Pulmonary artery endothelial cell (primary cell): ENCODE measurements at places on chromosomes 2 and 18. TPM values are rescaled to one million over a fixed set of nuclear protein-coding genes. Genes with fewer than 3 reads are reported as not detected.

SULT6B1 gene
- not detected in 2 replicates for total RNA-seq

CHST9 gene
- total RNA-seq: not detected in 2 replicates

DUSP11 gene
- 25.5 and 26.8 TPM in 2 replicates for total RNA-seq

RIT2 gene
- not detected in 2 replicates for total RNA-seq

TMEM198 gene
- total RNA-seq: not detected in 2 replicates

ANKRD62 gene
- total RNA-seq: not detected in 2 replicates

CDCA7 gene
- total RNA-seq: 8.8 and 16.7 TPM in 2 replicates

LGALSL gene
- 2.7 and 4.5 TPM in 2 replicates for total RNA-seq

CHPF gene
- 0.35 and 0.86 TPM in 2 replicates for total RNA-seq

NOL4 gene
- not detected in 2 replicates for total RNA-seq

KCNF1 gene
- total RNA-seq: 0.04 and 0.20 TPM in 2 replicates

GPR75 gene
- 0.92 and 1.8 TPM in 2 replicates for total RNA-seq

AGXT gene
- total RNA-seq: not detected in 2 replicates

GAL3ST2 gene
- total RNA-seq: not detected in 2 replicates

ARHGEF4 gene
- total RNA-seq: 0.14 TPM in 1 of 2 replicates, not detected in the other

TBR1 gene
- total RNA-seq: 0.04 and 0.07 TPM in 2 replicates
